NCI-H345 (cell line): ENCODE measurements at places on chromosomes 4 and X.

DNA sequence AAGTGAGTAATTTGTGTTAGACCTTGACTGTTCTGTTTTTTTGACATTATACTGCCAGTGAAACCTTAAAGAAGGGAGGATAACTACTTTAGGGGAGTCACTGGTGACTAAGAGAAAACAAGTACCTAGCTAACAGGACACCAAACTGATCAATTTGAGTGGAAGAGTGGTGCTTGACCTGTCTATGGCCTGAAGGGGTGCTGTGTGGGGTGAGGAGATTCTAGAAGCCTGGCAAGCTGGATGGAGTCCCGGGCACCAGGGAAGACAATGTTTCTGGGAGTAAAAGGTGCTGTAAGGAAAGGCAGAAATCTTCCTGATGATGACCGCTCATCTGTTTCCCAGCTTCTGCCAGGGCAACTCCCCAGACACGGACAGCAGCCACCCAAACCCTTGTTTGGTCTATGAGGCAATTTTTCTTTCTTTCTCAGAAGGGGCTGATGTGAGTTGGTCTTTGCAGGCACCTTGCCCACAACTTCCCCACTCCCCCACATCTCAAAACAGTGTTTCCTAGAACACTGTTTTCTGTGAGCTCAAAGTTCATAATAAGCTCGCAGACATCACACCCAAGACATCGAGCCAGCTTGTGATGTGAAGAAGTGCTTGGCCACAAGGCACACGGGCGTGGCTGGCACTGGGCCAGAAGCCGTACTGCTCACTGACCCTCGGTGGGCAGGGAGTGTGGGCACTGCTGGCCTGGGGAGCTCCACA lies 4.6 kb downstream of the TXK start:
- no peak for DNase-seq

DNA sequence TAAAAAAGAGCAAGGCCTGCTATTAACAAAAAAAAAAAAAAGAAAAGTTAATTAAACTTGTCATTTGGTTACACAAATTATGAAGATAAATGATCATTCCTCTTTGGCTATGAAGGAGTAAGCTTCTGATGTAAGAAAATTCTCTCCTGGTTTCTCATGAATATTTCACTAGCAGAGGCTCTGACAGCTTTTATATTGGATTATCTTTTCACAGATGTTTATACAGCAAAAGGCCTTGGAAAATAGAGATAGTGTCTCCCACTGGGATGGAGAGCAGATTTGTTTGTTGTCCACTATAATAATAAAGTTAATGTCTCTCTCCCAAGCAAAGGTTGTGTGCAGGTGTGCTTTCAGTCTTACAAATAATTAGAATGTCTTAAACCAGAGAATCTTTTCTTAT lies 40.7 kb upstream of the PDGFC start:
- DNase-seq = no peak

DNA sequence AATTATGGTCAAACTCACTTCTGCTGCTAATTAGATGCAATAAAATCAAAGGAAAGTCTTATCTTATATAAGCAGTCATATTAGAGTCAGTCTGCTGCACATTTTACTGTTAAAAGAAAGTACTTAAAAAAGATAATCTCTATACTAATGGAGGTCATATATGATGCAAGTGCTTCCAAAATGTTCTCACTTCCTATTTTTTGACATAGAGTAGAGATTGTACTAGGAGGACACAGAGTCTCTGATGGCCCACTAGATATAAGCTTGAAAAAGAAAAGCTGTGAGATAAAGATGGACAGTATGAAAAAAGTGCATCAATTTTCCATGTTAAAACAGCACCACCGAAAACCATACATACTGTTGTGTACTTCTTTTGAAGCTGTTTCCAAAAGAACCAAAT lies 196.9 kb downstream of the KLHL13 start:
- DNase-seq = no peak

- DNase-seq = no peak
Observed at GRCh38 chr4:3115637-3116270, 41.3 kb downstream of the HTT start.

DNA sequence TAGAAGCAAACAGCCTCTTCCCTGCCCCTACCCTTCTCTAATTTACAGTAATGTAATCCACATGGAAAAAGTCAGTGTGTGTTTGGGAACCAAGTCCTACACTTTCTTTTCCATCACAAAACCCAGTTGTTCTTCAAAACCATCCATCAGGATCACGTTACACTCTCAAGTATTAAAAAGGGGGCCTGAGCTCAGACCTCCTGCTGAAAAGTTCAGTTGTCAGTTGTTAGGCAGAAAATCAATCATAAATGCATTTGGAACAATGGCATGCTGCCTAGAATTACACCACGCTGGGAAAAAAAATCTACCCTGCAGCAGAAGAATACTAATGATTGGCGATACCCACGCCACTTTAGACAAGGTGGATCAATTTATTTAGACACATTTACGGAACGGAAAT lies 236.5 kb downstream of the PARM1 start:
- no peak for DNase-seq

DNA sequence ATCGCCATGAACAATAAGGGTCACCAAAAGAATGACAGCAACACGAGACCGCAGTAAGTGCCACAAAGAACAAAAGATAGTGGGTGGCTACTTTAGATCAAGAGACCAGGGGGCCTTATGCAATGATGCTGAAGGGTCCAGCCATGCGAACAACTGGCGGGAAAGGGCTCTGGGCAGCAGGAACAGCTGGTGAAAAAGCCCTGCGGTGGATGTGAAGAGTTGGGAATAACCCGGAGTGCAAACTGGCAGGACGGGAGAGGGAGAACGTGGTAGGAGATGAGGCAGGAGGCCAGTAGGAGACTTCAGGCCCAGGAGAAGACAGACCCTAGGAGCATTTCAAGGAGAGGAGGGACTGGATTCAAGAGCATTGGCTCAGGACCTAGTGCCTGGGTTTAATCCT lies 120.2 kb downstream of the AFAP1 start:
- DNase-seq = no peak
